ENCODE measurements at places on chromosomes 3 and 15.

DNA sequence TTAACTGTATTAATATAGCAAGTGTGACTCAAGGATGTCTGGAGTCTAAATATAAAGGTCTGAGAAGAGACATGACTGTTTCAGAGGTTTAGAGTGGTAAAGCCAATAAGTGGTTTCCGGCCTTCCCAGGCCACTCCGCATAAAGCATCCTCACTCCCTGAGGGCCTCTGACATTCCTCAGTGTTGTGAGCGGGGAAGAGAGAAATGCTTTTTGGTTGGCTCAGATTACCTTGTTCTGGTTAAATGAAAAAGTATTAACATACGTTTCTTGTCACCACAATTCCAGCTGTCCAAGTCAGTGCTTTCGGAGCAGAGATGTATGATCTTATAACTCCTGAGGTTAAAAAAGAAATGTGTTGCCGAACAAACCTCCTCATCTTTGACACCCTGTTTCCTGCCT, 103.8 kb downstream of the RBMS3 start:
- H3K4me1 ChIP-seq = peaks cover 20% of the 10 kb centered on the region
- DNase-seq = no peak
- no peaks in the 10 kb centered on the region for H3K27me3 ChIP-seq
- no peak overlapping the region for H3K27ac ChIP-seq

DNA sequence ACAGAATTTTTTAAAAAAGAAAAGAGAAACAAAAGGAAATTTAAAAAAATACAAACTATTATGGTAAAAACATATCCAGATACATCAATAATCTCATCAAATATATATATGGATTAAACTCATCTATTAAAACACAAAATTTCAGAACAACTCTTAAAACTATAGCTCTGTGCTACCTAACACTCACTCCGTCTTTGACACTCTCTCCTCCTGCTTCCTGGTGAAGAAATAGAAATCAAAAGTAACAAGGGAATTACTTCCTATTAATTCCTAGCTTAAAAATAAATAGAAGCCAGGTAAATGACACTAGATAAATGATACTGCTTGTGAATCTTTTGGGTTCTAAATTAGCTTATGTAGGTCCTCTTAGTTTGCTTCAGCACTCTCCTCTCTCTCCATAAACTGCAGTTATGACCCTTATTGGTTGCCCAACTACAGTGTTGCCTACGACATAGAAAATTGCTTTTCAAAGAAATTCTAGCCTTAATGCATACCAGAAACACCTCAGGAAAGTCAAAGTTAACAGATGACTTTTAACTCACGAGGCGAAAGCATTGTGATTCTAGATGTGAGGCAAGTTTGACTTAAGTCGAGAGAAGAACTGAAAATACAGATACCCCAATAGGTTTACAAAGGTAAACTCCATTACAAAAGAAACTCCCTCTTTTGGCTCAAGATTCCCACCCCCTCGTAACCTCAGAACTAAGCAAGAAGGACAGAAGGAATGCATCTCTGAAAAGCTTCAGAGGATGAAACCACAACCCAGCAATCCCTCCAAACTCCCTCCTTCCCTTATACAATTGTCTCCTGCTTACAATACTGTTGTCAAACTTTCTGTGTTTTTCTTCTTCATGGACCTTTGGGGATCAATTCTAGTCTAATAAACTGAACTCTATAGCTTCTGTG, 394.7 kb downstream of the FGF12 start:
- H3K4me1 ChIP-seq = peaks cover 27% of the 10 kb centered on the region
- H3K27ac ChIP-seq = peak overlapping the region; percentile 91
- no peaks in the 10 kb centered on the region for H3K27me3 ChIP-seq
- no peak for DNase-seq
- peak overlapping the region; percentile 18 for H3K4me3 ChIP-seq

DNA sequence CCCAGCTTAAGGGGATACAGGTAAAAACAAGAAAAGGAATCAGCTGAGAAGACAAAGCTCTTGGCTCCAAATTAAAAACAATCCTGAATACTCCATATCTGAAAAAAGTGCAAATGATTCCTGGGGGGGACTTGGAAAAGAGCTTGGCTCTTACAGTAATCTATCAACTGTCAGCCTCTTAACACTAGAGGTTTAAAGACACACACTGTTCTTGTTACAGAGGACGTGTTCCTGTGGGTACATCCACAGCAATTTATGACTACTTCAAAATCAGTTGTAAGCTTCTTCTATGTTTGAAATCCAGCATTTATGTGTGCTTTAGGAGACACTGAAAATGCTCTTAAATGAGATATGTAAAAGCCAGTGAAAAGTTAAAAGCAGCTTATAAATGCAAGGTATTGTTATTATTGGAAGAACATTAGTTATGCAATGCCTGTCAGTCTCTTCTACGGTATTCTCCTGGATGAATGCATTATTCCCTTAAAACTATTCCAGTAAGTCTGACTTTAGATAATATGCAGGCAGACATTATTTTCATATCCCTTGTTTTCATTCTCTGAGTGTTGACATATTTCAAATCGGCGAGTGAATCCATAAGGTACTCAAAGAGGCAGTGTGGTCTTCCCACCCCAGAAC, 408.4 kb upstream of the ADAMTS9 start:
- no peak overlapping the region for H3K27ac ChIP-seq
- no peak overlapping the region for H3K4me3 ChIP-seq
- H3K4me1 ChIP-seq = peaks cover 31% of the 10 kb centered on the region
- H3K36me3 ChIP-seq = peaks cover 4% of the 10 kb centered on the region
- H3K27me3 ChIP-seq = peaks cover 4% of the 10 kb centered on the region

DNA sequence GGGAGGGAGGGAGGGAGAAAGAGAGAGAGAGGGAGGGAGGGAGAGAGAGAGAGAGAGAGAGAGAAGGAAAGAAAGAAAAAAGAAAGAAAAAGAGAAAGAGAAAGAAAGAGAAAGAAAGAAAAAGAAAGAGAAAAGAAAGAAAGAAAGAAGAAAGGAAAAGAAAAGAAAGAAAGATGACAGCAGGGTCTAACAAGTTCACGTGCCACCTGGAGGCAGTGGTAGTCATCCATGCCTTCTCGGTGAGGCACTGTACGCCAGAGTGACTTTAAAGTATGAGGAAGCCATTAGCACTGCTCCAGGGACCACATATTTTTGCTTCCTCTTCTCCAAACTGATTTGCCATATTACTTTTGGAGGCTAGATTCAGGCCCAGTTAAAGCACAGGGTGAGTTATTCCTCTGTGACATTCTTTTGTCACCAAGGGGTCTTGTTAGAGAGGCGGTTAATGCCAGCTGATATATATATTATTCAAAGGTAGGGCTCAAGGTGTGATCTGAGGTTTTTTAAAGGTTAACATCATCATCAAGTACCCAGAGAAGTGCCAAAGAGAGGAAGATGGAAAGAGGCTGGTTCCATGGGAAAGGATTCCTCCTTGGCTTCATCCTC, at the start of gene HTR3D:
HTR3D (plus strand) TSS at position 556 of the 606 bp plus-strand sequence; CDS start at position 556, 0 bp downstream.
- H3K27me3 ChIP-seq = no peaks in the 10 kb centered on the region
- no peak within 1 kb of the TSS for H3K4me3 ChIP-seq
- H3K36me3 ChIP-seq = no peaks in the 10 kb centered on the region
- DNase-seq = no peak
- H3K4me1 ChIP-seq = no peaks in the 10 kb centered on the region
- H3K27ac ChIP-seq = no peak within 1 kb of the TSS

DNA sequence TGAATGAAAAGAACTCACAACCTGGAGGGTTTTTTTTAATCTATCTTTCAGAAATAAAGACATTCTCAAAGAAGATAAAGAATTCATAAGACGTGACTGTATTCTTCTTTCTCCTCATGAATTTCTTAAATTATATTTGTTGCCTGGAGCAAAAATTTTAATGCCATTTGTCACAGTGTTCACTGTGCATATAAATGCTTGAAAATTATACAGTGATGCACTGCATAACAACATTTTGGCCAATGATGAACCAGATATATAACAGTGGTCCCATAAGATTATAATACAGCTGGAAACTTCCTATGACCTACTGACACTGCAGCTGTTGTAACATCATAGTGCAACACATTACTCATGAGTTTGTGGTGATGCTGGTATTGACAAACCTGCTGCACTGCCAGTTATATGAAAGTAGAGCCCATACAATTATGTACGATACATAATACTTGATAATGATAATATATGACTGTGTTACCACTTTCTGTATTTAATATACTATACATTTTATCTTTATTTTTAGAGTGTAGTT, 67.3 kb downstream of the P2RY1 start:
- H3K36me3 ChIP-seq = no peaks in the 10 kb centered on the region
- H3K27me3 ChIP-seq = no peaks in the 10 kb centered on the region
- no peak for DNase-seq
- no peaks in the 10 kb centered on the region for H3K4me1 ChIP-seq

- no peak overlapping the region for H3K4me3 ChIP-seq
- H3K4me1 ChIP-seq = no peaks in the 10 kb centered on the region
- H3K36me3 ChIP-seq = no peaks in the 10 kb centered on the region
- no peaks in the 10 kb centered on the region for H3K27me3 ChIP-seq
- no peak for DNase-seq
Measured at GRCh38 chr3:4030624-4031023, 231.4 kb downstream of the LRRN1 start.

DNA sequence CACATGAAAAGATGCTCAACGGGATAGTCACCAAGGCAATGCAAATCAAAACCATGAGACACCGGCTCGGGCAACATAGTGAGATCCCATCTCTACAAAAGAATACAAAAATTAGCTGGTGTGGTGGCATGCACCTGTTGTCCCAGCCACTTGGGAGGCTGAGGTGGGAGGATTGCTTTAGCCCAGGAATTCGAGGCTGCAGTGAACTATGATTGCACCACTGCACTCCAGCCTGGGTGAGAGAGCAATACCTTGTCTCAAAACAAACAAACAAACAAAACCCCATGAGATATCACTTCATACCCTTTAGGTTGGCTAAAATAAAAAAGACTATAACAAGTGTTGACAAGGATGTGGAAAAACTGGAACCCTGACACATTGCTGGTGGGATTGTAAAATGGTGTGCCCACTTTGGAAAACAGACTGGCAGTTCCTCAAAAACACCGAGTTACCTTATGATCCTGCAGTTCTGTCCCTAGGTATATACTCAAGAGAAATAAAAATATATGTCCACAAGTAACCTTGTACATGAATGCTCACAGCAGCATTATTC, 3.8 kb upstream of the PPARG start:
- H3K27me3 ChIP-seq = peaks cover 50% of the 10 kb centered on the region
- no peaks in the 10 kb centered on the region for H3K36me3 ChIP-seq
- no peak for DNase-seq
- H3K27ac ChIP-seq = no peak overlapping the region
- H3K4me1 ChIP-seq = no peaks in the 10 kb centered on the region
